IMR-90 (cell line): ENCODE measurements at places on chromosomes 7 and 10. TPM values are rescaled to one million over a fixed set of nuclear protein-coding genes. Genes with fewer than 3 reads are reported as not detected.
A peak's percentile ranks its signal among the peaks of the same experiment; 100 is the strongest.

DNA sequence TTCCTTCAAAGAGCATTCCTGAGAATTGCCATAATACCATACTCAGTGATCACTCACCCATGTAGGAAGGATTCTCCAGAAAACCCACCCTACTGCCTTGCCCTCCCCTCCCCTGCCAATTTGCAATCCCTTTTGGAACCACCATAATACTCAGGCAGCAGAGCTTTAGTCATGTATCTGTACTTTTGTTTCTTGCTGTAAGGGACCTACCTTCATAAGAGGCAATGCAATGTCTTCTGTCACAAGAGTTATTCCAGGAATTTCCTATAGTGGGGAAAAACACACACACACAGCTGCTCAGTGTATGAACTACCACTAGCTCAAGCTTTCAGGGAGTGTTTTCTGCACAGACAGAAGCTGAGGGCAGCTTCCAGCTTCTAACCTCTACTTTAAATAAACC lies 67.0 kb downstream of the GSAP start:
- no peak overlapping the region for H3K27ac ChIP-seq
- H3K27me3 ChIP-seq, result no peaks in the 10 kb centered on the region
- DNase-seq, result peak; percentile 46
- H3K36me3 ChIP-seq, result no peaks in the 10 kb centered on the region
- H3K4me3 ChIP-seq, result no peak overlapping the region

GRCh38 chr7:70208236-70209063 lies 610.2 kb downstream of the AUTS2 start:
- no peaks in the 10 kb centered on the region for H3K4me1 ChIP-seq
- no peaks in the 10 kb centered on the region for H3K36me3 ChIP-seq
- no peaks in the 10 kb centered on the region for H3K27me3 ChIP-seq
- no peak overlapping the region for H3K4me3 ChIP-seq
- no peak overlapping the region for H3K27ac ChIP-seq

- no peaks in the 10 kb centered on the region for H3K27me3 ChIP-seq
- no peaks in the 10 kb centered on the region for H3K36me3 ChIP-seq
- no peak overlapping the region for H3K27ac ChIP-seq
- no peak overlapping the region for H3K4me3 ChIP-seq
These were observed 38.9 kb upstream of the UBN2 start for GRCh38 chr7:139192014-139192706.

GRCh38 chr10:98131619-98132018 lies 2.8 kb upstream of the R3HCC1L start:
- H3K27ac ChIP-seq, result no peak overlapping the region
- no peak for DNase-seq
- H3K36me3 ChIP-seq, result no peaks in the 10 kb centered on the region
- H3K4me1 ChIP-seq, result peaks cover 3% of the 10 kb centered on the region; the same call in 1 of the 2 replicates
- no peak overlapping the region for H3K4me3 ChIP-seq
- peaks cover 8% of the 10 kb centered on the region for H3K27me3 ChIP-seq

- H3K4me3 ChIP-seq, result no peak overlapping the region
- H3K4me1 ChIP-seq, result no peaks in the 10 kb centered on the region
- no peak overlapping the region for H3K27ac ChIP-seq
- no peaks in the 10 kb centered on the region for H3K36me3 ChIP-seq
- DNase-seq, result no peak
These were observed 7.1 kb downstream of the GRM8 start for GRCh38 chr7:127245607-127246006.

- H3K4me1 ChIP-seq, result no peaks in the 10 kb centered on the region
- no peak overlapping the region for H3K4me3 ChIP-seq
- no peaks in the 10 kb centered on the region for H3K27me3 ChIP-seq
- no peak overlapping the region for H3K27ac ChIP-seq
These were observed 249.8 kb downstream of the TRIL start for GRCh38 chr7:28708033-28708951.

- H3K27me3 ChIP-seq, result no peaks in the 10 kb centered on the region
- no peak overlapping the region for H3K4me3 ChIP-seq
- H3K36me3 ChIP-seq, result no peaks in the 10 kb centered on the region
- H3K4me1 ChIP-seq, result peaks cover 9% of the 10 kb centered on the region; the same call in 1 of the 2 replicates
- H3K27ac ChIP-seq, result no peak overlapping the region
- peak; percentile 70 for DNase-seq
These were observed 11.6 kb downstream of the ABCA13 start for GRCh38 chr7:48182718-48183369.

- peaks cover 9% of the 10 kb centered on the region for H3K27me3 ChIP-seq
- DNase-seq, result no peak
- H3K4me1 ChIP-seq, result no peaks in the 10 kb centered on the region
- H3K4me3 ChIP-seq, result no peak overlapping the region
These were observed 6.1 kb downstream of the OGDHL start for GRCh38 chr10:49756031-49756430.

GRCh38 chr10:132184816-132185593 lies 1.7 kb upstream of the DPYSL4 start:
- no peak overlapping the region for H3K27ac ChIP-seq
- peaks cover 4% of the 10 kb centered on the region; the same call in 1 of the 2 replicates for H3K4me1 ChIP-seq
- H3K4me3 ChIP-seq, result no peak overlapping the region
- peaks cover 36% of the 10 kb centered on the region for H3K27me3 ChIP-seq
- H3K36me3 ChIP-seq, result 0 out of 2 replicates have a peak, but pooled peaks cover 2% of the 10 kb centered on the region
- no peak for DNase-seq

- no peaks in the 10 kb centered on the region for H3K36me3 ChIP-seq
- peaks cover 3% of the 10 kb centered on the region for H3K27me3 ChIP-seq
- H3K4me1 ChIP-seq, result no peaks in the 10 kb centered on the region
- no peak overlapping the region for H3K27ac ChIP-seq
- DNase-seq, result no peak
These were observed 47.2 kb upstream of the SFTPD start for GRCh38 chr10:79995979-79996634.

DNA sequence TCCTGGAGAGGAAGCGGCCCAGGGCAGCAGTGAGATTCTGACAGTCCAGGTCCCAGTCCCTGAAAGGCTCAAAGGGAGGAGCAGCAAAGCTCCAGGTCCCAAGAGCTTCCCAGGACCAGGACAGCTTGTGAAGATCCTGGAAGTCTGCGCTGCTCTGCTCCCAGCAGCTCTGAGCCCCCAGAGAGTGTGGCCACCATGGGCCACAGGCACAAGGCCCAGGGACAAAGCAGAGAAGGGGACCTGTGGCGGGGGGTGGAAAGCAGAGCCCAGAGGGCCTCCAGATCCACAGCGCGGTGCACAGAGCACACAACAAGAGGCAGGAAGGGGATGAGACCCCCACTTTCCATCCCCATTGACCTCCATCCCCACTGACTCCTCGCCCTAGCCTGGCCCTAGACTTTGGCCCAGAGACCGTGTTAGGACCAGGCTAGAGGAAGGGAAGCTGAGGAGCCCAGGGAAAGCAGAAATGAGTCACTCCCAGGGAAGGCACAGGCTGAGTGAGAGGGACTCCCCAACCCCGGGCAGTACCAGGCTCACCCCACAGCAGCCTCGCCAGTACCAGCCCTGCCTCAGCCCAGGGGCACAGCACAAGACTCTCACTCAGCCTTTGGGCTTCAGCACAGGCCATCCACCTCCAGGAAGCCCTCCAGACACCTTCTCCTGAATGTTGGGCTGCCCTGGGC lies 75.5 kb downstream of the GRID1 start:
- H3K27ac ChIP-seq, result no peak overlapping the region
- H3K4me3 ChIP-seq, result no peak overlapping the region
- no peaks in the 10 kb centered on the region for H3K27me3 ChIP-seq
- no peaks in the 10 kb centered on the region for H3K36me3 ChIP-seq
- no peak for DNase-seq
- H3K4me1 ChIP-seq, result no peaks in the 10 kb centered on the region

- no peak overlapping the region for H3K27ac ChIP-seq
- no peak overlapping the region for H3K4me3 ChIP-seq
- no peaks in the 10 kb centered on the region for H3K36me3 ChIP-seq
- H3K27me3 ChIP-seq, result no peaks in the 10 kb centered on the region
- no peak for DNase-seq
These were observed 741.4 kb upstream of the POT1 start for GRCh38 chr7:125670926-125671572.

DNA sequence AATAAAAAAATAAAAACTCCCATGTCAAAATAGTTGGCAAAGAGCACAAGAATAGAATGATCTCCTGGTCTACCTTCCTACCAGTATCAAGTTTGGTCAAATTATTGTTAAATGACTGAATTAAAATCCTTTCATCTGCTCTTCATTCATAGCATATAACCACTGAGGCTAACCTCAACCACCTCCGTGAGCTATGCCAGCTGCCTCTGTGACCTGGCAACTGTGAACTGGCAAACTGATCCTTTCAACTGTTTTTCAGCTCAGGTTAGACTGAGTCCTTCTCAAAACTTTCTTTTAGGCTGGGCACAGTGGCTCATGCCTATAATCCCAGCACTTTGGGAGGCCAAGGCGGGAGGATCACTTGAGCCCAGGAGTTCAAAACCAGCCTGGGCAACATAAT lies 36.1 kb downstream of the NUDCD3 start:
- no peak overlapping the region for H3K4me3 ChIP-seq
- no peaks in the 10 kb centered on the region for H3K27me3 ChIP-seq
- no peak overlapping the region for H3K27ac ChIP-seq
- H3K4me1 ChIP-seq, result peaks cover 2% of the 10 kb centered on the region; the same call in 1 of the 2 replicates
- H3K36me3 ChIP-seq, result peaks cover 8% of the 10 kb centered on the region

DNA sequence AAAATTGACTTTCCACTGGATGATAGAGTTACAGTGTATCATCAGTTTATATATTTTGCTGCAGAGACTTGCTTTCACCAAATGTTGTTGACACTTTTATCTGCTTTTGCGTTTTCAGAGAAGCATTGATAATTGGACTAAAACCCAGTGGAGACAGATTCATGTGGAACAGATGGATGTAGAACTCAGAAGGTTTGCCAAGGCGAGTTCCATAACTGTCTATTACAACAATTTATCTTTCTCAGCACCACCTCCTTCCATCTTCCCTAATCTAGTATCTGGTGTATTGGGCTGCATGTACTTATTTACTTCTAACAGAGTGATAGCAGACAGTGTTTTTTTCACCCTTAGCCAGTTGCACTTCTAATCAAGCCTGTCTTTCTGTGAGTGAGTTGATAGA lies 73.3 kb downstream of the DNAH11 start:
- peaks cover 4% of the 10 kb centered on the region; the same call in 1 of the 2 replicates for H3K4me1 ChIP-seq
- no peak for DNase-seq
- no peak overlapping the region for H3K4me3 ChIP-seq

GRCh38 chr10:117186832-117187615 lies 10.3 kb upstream of the KCNK18 start:
- H3K4me1 ChIP-seq, result no peaks in the 10 kb centered on the region
- DNase-seq, result peak; percentile 7
- H3K36me3 ChIP-seq, result no peaks in the 10 kb centered on the region
- peaks cover 2% of the 10 kb centered on the region; the same call in 1 of the 2 replicates for H3K27me3 ChIP-seq
- no peak overlapping the region for H3K4me3 ChIP-seq

- no peak overlapping the region for H3K27ac ChIP-seq
- no peak overlapping the region for H3K4me3 ChIP-seq
- H3K36me3 ChIP-seq, result no peaks in the 10 kb centered on the region
- no peaks in the 10 kb centered on the region for H3K27me3 ChIP-seq
- H3K4me1 ChIP-seq, result no peaks in the 10 kb centered on the region
These were observed 19.3 kb upstream of the MYO3A start for GRCh38 chr10:25914776-25915175.

GRCh38 chr10:88923520-88923919 lies 29.1 kb downstream of the ACTA2 start:
- H3K27ac ChIP-seq, result no peak overlapping the region
- peaks cover 31% of the 10 kb centered on the region for H3K4me1 ChIP-seq
- DNase-seq, result peak; percentile 78

DNA sequence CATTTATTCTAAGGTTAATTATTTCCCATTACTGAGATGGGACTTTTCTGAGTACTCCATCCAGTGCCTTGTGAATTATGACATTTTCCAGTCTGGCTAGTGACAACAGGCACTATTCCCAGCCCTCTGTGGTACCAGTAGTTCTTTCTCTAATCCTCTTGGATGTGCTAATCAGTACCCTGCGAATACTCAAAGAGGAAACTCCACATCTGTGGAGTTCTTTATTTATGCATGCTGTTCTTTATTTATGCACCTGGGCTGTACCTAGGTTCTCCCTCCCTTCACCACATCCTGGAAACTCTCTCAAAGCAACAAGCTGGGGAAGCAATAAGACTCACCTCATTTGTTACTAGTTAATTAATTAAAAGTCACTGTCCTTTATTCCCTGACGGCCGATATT lies 83.5 kb downstream of the TSPAN12 start:
- no peaks in the 10 kb centered on the region for H3K36me3 ChIP-seq
- no peaks in the 10 kb centered on the region for H3K27me3 ChIP-seq

DNA sequence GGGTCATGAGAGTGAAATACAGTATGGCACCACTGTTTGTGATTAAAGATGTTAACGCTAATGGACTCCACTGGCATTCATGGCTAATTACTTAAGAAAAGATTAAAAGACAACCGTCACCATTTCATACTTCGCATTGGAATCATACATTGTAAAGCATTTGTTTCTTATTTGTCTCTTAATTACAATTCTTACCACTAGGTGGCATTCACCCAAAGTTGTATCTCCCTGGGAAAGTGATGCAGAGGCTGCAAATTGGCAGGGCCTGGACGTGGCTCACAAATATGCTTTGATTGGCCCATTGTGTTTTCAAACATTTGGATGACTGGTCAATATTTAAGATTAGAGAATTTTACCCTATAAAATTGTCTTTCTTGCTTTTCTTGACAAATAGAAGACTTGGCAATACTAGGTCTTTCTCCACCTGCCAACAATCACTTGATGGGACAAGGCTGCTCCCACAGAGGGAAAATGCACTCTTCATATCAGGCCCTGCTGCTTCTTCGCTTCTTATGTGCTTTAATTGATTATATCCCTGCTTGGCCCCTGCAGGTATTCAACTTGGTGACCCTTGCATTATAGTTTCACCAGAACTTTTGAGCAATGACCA lies 72.1 kb upstream of the STARD3NL start:
- H3K4me3 ChIP-seq, result no peak overlapping the region
- H3K27ac ChIP-seq, result no peak overlapping the region
- no peaks in the 10 kb centered on the region for H3K4me1 ChIP-seq
- peak; percentile 49 for DNase-seq
- H3K36me3 ChIP-seq, result no peaks in the 10 kb centered on the region

GRCh38 chr10:75487087-75487754 lies 55.8 kb downstream of the LRMDA start:
- no peak overlapping the region for H3K4me3 ChIP-seq
- no peak overlapping the region for H3K27ac ChIP-seq
- DNase-seq, result no peak
- H3K36me3 ChIP-seq, result no peaks in the 10 kb centered on the region
- H3K27me3 ChIP-seq, result peaks cover 3% of the 10 kb centered on the region; the same call in 1 of the 2 replicates

PILRA gene
- total RNA-seq, result not detected in 2 replicates

GPR15LG gene
- total RNA-seq, result not detected in 2 replicates

AS3MT gene
- total RNA-seq, result 3.6 and 7.5 TPM in 2 replicates

CCL24 gene
- total RNA-seq, result not detected in 2 replicates

PSD gene
- 1.4 and 2.0 TPM in 2 replicates for total RNA-seq

CUBN gene
- 0.54 and 0.83 TPM in 2 replicates for total RNA-seq

REEP3 gene
- 28.9 and 48.6 TPM in 2 replicates for total RNA-seq

MMD2 gene
- total RNA-seq, result not detected in 2 replicates
